ENCODE measurements at places on chromosomes 5 and 9.

- DNase-seq: no peak
Measured at GRCh38 chr5:39117401-39117800, 43.2 kb upstream of the RICTOR start.

- no peak for DNase-seq
Measured at GRCh38 chr9:94649100-94649819, 9.9 kb upstream of the FBP1 start.

- DNase-seq: no peak
Measured at GRCh38 chr9:136645903-136646754, 16.6 kb upstream of the EGFL7 start.

GRCh38 chr5:53984971-53985370 is 325.4 kb downstream of the ARL15 start:
- no peak for DNase-seq

DNA sequence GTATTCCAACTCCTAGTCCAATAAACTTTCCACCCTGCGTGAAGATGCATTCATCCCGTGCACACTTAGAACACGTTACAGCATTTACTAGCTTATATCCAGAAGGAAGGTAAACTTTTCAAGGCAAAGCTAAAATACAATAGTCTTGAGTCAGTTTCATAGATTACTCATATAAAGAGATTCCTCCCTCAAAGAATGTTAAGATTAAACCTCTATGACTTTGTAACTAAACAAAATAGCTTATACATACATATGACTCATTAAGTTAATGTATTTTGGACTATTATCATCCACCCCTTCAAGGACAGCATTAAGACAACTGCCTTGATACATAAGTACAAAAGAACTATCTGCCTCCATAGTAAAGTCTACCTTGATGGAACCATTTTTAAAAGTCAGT is 36.1 kb downstream of the TLE1 start:
- DNase-seq: no peak

DNA sequence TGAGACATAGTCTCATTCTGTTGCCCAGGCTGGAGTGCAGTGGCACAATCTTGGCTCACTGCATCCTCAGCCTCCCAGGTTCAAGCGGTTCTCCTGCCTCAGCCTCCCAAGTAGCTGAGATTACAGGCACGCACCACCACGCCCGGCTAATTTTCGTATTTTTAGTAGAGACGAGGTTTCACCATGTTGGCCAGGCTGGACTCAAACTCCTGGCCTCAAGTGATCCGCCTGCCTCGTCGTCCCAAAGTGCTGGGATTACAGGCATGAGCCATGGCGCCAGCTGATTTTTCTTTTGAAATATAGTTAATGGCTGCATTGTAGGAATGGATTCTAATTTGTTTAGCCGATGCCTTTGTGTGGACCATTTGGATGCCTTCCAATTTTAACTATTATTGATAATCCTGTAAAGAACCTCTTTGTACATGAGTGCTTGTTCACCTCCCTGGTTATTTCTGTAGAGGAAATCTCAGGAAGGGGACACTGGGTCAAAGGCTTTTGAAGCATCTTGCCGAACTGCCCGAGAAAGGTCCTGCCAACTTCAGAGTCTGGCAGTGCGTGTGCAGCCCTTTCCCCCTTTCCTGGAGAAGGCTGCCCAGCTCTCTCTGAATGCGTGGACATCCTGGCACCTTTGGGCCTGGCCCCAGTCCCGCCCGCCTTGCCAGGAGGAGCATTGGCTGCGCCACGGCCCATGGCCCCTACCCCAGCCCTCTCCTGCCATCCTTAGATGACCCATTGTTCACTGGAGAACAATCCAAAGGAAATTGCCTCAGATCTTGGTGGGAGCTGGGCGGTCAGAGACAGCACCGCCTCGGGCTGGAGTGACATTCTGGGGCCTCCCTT is 8.9 kb upstream of the NUP214 start:
- no peak for DNase-seq

DNA sequence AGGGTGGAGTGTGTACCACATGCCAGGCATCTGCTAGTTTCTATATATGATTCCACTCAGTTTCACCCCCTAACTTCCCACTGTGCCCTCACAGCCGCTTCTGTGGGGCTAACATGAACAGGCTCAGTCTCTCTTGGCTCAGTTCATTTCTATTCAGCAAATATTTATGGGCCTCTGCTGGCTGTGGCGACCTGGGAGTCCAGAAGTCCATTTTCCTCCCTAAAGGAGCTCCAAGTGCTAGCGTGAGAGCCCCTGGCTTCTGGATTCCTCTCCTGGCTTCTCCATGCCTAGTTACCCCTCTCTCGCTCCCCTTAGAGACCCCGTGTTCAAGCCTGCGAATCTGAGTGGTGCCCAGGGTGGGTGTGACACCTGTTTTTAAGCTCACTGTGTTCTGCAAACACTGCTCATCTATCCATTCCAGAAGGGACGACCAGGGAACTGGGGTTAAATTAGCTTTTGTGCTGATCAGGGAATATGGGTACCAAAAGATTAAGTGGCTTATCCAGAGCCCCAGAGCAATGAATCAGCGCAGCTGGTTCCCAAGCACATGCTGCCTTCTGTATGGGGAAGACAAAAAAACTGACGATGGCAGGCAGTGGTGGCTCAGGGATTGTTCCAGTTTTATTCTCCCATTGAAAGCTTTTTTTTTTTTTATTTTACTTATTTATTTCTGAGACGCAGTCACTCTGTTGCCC is 57.6 kb downstream of the HMCN2 start:
- DNase-seq: no peak

- no peak for DNase-seq
Measured at GRCh38 chr5:104659497-104659896, 1096.9 kb upstream of the NUDT12 start.

GRCh38 chr9:1319436-1319835 is 269.3 kb downstream of the DMRT2 start:
- DNase-seq: no peak

DNA sequence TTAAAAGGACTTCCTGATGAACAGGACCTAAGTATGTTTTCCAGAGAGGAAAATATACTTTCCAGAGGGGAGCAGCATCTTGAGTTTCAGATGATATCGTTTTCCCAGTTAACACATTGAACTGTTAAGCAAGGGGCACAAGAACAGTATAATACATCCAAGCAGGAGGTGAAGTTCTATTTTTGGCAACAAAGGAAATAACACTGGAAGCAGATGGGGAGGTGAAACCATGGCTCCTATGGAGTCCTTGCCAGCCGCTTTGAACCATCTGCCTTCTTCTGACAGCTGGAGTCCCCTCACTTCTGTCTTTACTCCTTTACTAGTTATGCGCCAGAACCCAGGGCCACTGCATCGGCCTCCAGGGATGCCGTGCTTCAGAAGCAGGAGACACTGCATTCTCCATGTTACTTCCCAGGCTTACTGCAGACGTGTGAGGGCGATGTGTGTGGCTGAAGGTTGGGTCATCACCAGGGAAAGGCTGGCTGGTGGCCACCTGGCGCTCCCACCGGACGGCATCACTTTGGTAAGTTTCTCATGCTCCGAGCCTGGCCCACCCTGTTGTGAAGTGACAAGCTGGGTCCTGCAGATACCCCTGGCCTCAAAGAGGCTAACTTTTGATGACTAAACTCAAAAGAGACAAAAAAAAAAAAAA is 77.8 kb downstream of the TTLL11 start:
- DNase-seq: no peak

GRCh38 chr5:119578937-119579336 is 50.4 kb upstream of the FAM170A start:
- DNase-seq: no peak

- DNase-seq: no peak
Measured at GRCh38 chr5:76025790-76026189, 57.4 kb upstream of the SV2C start.

DNA sequence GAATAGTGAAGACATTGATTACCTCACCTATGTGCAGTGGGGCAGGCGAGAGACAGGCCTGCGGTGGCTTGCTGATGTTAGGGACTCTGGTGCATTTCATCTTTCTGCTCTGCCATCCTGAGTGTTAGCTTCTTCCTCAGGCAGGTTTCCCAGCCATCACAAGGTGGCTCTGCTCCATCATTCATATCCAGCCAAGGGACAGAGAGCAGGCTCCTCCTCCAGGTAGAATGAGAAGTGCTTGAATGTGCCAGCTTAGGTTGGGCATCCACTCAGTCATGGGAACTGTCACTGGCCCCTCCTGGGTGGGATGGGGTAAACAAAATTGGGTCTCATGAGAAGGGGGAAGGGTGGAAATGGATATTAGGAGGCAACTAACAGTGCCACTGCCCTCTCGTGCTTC is 24.8 kb downstream of the GPR107 start:
- no peak for DNase-seq

- DNase-seq: no peak
Measured at GRCh38 chr9:137163365-137163715, 6.5 kb downstream of the LRRC26 start.

- DNase-seq: no peak
Measured at GRCh38 chr5:139312075-139312474, 18.5 kb downstream of the MATR3 start.

- DNase-seq: no peak
Measured at GRCh38 chr5:156391139-156391538, 64.2 kb downstream of the SGCD start.

Measured in activated naive CD4-positive, alpha-beta T cell (primary cell).